Activated T-helper 2 cell treated with anti-CD3 and anti-CD28 coated beads, Interferon-gamma antibody, Interleukin-2, Interleukin-4, amounts not matched to agents 10 μg/mL and 5 μg/mL and 100 μg/mL, durations not matched to agents 14 hours and 24 hours and 36 hours (primary cell): ENCODE measurements at places on chromosomes 7 and 10.

- no peak for DNase-seq
Observed at GRCh38 chr7:137755846-137756651, 90.7 kb downstream of the DGKI start.

DNA sequence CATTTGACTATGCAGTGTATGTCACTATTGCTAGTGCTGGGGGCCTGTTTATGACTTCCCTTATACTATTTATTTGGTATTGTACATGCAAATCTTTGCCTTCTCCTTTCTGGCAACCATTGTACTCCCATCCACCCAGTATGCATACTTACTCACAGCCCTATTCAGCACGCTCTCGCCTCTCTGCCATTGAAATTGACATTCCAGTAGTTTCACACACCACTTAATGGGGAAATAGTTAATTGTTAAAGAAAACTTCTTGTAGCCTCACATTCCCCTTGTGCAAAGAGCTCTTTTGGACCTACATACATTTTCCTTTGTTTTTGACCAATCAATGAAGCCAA, 9.9 kb downstream of the CLDN12 start:
- DNase-seq = no peak

DNA sequence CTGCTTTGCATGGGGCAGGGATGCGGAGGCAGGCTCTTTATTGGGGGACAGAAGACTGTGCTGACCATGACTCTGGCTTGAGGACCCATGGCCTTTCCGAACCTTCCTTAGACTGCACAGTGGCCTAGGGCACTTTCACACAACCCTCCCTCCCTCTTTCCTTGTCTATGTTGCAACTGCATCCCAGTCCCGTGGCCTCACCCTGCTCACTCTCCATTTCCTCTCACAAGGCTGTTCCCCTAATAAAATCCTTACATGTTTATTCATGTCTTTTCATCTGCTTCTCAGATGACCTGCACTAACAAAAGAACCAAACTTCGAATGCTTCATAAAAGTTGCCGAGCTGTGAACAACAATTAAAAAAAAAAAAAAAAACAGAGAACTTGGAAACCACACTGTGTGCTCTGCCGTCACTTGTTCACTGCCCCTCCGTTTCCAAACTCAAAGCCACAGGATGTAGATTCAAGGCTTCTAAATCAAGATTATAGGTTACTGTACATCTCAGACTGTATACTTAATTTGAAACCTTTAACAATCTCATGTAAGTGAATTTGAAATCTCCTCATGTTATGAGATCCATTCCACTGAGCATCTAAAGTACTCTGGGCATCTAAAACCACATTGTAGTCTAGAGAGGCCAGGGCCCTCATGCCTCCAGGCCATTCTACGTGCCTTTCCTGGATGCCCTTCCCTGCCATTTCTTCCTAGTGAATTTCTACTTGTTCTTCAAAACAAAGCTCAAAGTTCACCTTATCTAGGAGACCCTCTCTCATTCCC, 265.9 kb downstream of the SNX13 start:
- no peak for DNase-seq

DNA sequence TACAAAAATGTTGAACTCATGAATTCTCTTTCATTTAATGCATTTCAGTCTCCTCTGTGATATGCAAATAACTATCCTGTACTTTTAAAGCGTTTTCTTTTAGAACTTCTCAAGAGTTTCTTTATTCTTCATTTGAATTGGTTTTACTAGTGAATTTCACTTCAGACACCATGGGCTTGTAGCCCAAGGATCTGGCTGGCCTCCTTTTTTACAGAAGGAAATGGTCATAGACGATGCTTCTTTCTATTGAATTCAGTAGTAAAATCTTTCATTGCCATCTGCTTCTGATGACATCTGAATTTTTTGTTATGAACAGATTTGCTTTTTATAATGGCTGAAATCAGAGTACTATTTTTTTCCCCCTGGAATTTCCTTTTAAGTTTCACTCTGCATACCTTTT, 135.2 kb upstream of the ETV1 start:
- DNase-seq = no peak

- no peak for DNase-seq
Observed at GRCh38 chr10:97278491-97278989, 13.9 kb downstream of the ARHGAP19 start.

GRCh38 chr7:12257582-12257981, 46.5 kb downstream of the TMEM106B start:
- DNase-seq = peak; percentile 43

DNA sequence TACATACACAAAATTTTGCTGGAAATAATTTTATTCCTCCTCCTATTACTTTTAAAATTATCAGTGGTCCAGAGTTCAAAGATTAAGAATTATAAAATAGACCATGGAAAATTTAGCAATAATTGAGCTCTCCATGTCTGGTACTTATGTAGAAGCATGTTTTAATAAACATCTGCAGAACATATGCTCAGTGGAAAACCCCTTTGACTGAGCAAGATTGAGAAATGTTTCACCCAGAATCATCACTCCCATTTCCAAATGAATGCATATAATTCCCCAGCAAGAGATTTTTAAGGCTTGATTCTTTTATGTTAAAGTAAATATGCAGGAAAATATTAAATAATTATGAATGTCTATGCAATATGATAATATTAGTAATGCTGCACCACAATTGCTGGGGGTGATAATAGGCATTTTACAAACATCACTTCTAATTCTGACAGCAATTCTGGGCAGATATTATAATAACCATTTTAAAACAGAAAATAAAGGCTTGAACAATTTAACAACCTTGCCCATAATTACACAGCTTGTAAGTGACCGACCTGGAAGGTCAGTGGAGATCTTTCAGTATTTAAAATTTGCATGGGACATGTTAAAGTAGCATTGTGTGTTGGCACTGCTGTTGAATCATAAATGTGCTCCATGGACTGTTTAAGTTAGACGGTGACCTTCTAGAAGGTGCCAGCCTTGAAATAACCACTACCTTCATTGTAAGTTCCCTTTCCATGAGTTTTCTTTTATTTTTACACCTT, 45.6 kb upstream of the TES start:
- no peak for DNase-seq

- no peak for DNase-seq
Observed at GRCh38 chr7:13198036-13198435, 510.6 kb downstream of the ARL4A start.

GRCh38 chr7:158655507-158655906, 49.1 kb downstream of the NCAPG2 start:
- DNase-seq = no peak

GRCh38 chr7:111364413-111364812, 197.9 kb downstream of the IMMP2L start:
- DNase-seq = no peak

DNA sequence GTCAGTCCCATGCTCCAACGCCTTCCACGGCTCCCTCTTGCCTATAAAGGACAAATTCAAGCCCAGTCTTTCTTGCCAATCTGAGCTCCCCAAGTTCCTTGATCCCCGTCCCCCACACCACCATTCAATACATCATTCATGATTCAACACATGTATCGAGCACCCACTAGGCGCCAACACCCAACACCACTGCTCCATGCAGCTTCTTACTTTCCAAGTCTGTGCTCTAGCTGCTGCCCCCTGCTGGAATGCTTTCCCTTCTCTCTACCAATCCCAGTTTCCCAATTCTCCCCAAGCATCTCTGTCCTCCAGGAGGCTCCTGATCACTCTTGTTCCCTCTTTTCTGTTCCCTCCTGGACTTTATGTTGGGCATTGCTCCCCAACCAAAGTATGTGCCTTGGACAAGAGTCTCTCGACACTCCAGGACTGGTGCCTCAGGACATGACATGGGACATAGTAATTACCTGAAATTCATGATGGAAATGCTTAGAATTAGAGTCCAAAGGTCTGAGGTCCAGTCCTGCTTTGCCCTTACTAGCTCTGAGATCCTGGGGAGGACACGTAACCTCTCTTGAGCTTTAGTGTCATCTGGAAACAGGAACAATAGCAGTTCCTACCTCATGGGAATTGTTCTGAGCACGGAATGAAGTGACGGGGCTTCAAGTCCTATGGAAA, 172.7 kb downstream of the NEURL1 start:
- no peak for DNase-seq

DNA sequence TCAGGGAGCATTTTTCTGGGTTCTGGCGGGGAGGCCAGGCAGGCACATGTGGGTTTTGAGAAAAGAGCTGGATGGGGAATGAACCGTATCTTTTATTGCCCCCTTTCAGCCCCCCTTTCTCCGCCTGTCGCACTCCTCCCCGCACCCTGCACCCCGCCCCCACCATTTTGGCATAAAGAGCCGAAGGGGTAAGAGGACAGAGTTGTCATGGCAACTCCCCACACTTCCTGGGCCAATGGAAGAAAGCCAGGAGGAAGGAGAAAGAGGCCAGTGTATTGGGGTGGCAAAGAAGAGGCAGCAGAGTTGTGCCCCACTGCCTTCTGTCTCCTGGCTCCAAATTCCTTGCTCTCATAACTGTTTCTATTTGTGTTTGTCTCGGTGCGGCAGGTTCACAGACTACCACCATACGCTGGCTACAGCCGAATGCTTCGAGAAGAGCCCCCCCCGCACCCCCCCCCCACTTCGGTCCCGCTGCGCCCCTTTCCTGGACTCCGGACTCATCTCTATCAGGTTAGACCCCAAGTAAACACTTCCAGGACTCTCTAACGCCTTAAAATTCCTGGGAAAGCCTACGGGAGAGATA, 3.4 kb downstream of the KCNIP2 start:
- DNase-seq = no peak

GRCh38 chr10:25261110-25261509, 86.3 kb downstream of the GPR158 start:
- DNase-seq = no peak

GRCh38 chr7:147492606-147493005, 1098.0 kb upstream of the C7orf33 start:
- DNase-seq = no peak

GRCh38 chr10:81876253-81877077, 1.5 kb downstream of the NRG3 start:
- no peak for DNase-seq

DNA sequence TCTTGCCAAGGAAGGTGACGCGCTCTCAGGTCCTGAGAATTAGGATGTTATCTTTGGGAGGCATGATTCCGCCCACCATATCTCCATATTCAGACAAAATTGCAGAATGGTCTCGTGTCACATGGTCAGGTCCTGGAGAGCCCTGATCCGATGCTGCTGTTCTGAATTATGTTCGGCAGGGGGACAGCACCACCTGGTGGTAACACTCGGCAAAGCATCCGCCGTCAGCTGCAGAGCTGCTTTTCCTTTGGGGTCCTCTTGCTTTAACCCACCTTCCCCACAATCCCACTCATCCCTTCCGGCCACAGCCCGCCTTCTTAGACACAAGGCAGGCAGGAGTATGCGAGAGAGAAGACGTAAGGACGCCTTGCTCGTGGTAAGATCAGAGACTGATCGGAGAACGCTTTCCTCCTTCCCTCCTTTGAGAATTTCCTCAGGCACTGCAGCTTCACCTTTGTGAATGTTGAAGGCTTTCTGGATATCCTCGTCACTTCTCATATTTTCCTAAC, 327.8 kb upstream of the C7orf33 start:
- DNase-seq = peak; percentile 29

GRCh38 chr10:57142925-57143576, 782.0 kb upstream of the ZWINT start:
- DNase-seq = no peak

- no peak for DNase-seq
Observed at GRCh38 chr10:19071946-19072345, 23.3 kb downstream of the MALRD1 start.

DNA sequence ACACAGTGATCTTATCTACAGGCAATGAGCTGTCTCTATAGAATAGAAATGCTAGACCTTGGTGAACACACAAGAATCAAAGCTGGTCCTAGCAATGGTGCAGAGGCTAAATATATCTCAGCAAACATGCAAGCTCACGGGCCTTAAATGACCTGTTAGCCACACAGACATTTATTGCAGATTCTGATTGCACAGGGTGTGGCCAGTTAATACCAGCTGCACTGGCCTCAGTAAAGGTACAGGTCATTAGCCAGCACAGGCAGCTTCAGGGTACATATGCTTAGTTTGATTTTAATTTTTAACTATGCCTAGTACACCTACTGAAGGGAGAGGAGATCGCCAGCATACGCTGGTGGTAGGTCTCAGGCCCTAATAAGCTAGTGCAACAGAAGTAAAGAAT, 265.4 kb upstream of the DGKB start:
- no peak for DNase-seq

DNA sequence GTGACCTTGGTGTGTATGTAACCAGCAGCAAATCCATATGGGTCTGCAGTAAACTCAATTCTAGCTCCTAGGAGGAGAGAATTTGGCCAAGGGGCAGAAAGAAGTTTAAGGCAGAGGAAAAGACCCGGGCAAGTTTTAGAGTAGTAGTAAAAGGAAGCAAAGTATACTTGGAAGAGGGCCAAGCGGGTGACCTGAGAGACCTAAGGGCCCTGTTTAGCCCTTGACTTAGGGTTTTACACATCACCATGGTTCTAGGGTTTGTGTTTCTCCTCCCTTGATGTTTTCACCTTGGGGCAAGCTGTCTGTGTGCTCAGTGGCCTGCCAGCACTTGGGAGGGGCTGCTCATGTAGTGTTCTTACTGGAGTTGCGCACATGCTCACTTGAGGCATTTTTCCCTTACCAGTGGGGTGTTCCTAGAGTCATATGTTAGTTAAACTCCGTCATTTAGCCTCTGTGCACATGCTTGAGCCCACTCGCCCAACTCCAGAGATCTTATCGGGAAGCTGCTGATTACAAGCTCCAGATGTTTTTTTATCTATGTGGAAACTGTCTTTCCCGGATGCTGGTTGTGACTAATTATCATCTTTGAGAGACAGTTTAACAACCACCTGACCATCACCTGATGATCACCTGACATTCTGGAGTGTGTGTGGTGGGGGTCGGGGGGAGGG, 137.6 kb upstream of the PRSS1 start:
- DNase-seq = no peak

DNA sequence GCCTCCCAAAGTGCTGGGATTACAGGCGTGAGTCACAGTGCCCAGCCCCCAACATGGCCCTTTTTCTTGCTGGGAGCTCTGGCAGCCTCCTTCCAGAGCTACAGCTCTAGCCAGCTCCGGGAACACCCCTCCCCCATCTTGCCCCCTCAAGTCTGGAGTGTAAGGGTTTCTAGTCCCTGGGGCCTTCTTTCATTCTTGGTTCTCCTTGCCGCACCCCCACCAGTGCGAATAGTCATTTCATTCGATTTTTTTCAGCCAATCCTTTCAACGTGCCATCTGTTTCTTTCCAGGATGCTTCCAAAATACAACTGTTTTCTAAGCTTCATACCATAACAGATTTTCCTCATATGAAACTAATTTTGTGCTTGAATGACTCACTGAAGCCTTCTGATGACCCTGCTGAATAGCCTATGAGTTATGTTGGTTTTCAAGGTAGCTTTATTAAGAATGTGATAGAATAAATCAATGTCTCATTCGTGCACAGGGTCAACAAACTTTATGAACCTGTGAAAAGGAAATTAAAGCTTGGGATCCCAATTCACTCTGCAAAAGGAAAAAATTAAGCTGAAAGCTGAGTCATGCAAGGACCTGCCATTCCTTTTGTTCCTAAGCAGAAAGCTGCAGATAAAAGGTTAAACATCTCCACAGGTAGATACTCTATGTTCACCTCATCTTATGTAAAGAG, 38.6 kb downstream of the CDC14C start:
- DNase-seq = no peak
